ENCODE measurements at places on chromosomes 12 and 14.

DNA sequence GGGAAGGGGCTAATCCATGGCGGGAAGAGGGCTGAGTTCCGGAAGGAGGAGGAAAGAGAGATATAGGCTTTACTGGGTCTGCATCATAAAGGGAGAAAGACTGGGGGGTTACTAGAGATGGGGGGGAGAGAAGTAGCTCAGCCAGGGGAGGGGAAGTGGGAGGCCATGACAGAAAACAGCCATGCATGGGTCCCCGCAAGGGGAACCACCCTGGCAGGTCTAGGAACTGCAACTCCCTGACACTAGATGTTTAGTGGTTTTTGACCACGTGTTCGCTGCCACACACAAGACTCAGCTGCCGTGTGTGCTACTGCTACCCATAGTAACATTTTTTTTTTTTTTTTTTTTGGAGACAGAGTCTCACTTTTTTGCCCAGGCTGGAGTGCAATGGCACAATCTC is 145.0 kb downstream of the RIMBP2 start:
- DNase-seq = no peak

DNA sequence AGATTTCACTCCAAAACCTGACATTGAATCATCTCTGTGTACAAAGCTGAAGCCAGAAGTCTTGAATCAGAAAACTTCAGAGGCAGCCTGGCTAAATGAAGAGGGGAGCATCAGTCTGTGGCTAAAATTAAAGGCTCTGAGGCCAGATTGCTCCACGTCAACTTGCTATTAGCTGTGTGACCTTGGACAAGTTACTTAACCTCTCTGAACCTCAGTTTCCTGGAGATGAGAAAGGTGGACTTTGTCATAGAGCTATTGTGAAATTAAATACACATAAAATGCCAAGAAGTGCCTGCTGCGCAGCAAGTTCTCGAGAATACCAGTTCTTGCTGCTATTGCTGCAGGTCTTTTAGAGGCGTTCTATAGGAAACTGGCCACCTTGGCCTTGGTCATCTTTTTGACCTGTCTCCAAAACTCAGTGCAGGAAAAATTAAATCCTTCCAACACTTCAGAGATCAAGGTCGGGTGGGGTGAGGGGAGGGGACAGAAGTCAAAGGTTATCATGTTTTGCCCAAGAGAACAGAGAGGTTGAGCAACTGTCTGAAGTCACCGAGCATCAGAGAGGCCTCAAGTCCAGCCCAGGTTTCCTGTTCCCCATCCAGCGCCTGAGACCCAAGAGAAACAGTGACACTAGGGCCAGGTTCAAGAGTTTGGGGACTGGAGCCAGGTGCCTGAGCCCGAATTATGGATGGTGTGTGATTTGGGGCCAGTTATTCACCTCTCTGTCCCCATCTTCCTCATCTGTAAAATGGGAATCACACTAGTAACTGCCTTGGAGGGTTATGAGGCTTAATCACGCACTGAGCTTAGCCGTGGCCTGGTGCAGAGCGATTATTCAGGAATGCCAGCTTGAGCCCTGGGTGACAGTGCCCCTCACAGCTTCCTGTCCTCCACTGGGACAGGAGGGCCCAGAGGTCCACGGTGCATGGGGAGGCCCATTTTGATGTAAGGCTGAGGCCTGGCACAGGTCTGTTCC is 1.1 kb downstream of the SERPINA1 start:
- no peak for DNase-seq

GRCh38 chr12:77343291-77343690 is 277.9 kb upstream of the E2F7 start:
- DNase-seq = no peak

- no peak for DNase-seq
These were observed 11.4 kb upstream of the KTN1 start for GRCh38 chr14:55568618-55569017.

- DNase-seq = no peak
These were observed 180.3 kb upstream of the RTL1 start for GRCh38 chr14:101083564-101084435.

- DNase-seq = no peak
These were observed 71.3 kb downstream of the CHGA start for GRCh38 chr14:92994131-92994676.

DNA sequence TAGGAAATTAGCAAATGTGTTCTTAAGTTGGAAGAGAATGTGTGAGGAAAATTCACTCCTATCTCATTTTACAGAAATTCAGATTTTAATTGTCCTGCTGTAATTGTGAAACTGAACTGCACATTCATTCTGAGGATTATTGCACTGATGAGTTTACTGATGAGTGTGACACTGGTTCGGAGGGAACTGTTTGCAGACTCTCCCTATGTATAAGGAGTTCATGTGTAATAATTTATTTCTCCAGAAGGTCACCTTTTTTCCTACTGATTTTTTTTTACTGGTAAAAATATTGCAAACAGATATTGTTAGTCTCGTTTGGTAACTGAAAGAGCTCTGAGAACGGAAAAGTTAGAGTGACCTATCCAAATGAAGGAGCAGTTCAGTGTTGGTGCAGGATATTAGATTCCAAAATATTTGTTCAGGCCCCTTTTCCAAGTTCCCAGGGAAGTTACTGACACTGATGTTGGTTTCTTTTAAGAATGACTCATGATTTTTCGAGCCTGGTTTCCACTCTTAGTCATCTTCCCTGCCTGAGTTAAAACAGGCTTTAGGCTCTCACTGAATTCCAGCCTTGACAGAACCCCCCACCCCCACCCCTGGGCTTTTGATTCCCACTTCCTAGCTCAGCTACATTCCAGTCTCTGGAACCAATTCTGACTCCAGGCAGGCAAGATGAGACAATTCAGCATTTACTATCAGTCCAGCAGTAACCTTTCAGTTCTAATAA is 18.4 kb downstream of the ANO6 start:
- no peak for DNase-seq

GRCh38 chr12:48350249-48351021 is at the start of gene ZNF641:
Gene ZNF641 (minus strand): TSS chr12:48350919. CDS start chr12:48348090, 2,829 bp downstream.
- DNase-seq = peak; percentile 82

- no peak for DNase-seq
These were observed 615.4 kb upstream of the MIS18BP1 start for GRCh38 chr14:45868377-45868776.

- DNase-seq = no peak
These were observed 7.7 kb upstream of the NCKAP1L start for GRCh38 chr12:54489857-54490256.

- DNase-seq = no peak
These were observed 13.9 kb upstream of the DEGS2 start for GRCh38 chr14:100173353-100173752.

GRCh38 chr14:47447076-47447475 is 228.3 kb downstream of the MDGA2 start:
- no peak for DNase-seq

GRCh38 chr12:125434936-125435443 is 369.8 kb downstream of the AACS start:
- no peak for DNase-seq

DNA sequence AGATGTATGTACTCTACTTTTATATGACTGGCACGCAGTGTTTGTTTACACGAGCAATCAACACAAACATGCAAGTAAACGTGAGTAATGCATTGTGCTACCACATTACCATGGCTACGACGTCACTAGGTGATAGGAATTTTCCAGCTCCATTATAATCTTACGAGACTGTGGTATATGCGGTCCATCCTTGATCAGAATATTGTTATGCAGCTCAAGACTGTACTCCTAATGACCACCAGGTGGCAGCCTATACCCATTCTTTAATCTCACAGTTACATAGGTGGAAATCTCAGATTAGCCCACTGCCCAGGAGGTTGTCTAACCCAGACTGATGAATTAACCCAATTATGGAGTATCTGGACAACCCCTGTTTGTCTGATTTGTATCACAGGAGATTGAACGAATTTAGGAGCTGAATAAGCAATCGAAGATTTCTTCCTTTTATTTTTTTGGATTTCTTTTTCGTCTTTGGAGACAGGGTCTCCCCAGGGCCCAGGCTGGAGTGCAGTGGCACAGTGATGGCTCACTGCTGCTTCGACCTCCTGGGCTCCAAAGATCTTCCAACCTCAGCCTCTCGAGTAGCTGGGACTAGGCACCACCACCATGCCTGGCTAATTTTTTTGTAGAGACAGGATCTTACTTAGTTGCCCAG is 8.7 kb upstream of the TESPA1 start:
- DNase-seq = peak; percentile 73

DNA sequence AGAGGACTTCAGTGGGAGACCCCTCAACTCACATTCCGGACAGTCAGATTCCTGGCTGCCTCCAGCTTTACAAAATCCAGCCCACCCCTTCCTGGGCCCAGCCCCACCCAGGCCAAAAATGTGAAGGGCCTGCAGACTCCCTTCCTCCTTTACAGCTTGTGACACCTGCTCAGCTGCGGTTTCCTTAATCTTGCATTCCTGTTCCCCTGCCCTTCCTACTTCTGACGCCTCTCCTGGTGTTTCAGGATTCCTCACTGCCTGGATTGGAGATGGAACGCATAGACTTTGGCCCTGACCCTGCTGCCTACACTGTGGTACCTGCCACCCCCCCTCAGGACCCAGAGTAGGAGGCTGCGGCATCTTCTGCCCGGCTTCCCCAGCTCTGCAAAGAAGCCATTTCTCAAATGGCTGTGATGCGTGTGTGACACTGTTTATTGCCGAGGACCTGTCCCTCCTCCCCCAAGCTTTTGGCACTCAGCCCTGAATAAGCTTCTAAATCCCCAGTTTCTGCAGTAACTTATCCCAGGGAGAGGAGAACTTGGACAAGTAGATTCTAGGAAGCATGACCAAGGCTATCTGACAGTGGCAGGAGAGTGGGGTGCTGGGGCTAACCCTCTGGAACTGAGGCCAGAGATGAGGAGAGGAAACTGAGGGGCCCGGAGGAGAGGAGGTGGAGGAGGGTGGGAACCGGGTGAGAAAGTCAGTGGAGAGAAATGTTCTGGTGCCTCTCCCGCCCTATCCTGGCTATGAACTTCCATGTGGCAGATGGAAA is 24.9 kb upstream of the BCDIN3D start:
- DNase-seq = no peak

- no peak for DNase-seq
These were observed 133.0 kb downstream of the CPNE8 start for GRCh38 chr12:38772437-38772836.

- no peak for DNase-seq
These were observed 39.3 kb upstream of the SSTR1 start for GRCh38 chr14:38168416-38168815.

DNA sequence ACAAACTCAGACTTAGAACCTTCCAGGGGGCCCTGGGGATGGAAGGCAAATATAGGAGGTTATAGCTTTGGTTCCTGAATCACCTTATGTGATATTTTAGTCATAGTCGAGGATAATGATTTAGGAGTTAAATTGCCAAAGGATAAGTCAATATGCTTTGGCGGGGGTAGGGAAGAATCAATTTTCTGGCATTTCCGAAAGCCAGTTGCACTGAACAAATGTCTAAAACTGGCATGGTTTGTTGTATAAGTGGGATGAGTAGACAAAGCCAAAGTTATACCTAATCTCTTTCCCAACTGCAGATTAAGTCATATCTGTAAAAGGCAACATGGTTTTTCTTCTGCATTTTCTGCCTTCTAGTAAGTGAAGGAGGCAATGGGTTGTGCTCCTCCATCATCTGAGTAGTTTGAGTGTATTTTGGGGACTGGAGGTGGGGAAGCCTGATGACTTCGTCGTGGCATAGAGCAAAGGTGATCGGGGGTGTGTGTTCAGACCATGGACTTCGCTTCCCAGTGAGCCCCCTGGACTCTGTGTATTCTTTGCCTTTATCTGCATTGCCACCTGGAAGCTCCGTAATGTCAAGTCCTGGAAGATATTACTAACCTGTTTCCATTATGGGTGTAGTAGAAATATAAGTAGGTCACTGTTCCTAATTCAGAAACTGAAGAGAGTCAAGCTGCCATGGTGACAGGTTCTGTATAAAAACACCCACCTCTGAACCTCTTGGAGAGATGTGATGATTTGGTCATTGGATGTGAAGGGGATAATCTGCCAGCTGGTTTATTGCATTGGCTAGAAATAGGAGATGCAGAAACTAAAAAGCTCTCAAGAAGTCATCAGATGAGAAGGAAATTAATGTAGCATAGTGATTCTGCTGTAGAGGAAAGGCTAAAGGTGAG is 24.5 kb downstream of the PPFIBP1 start:
- no peak for DNase-seq

DNA sequence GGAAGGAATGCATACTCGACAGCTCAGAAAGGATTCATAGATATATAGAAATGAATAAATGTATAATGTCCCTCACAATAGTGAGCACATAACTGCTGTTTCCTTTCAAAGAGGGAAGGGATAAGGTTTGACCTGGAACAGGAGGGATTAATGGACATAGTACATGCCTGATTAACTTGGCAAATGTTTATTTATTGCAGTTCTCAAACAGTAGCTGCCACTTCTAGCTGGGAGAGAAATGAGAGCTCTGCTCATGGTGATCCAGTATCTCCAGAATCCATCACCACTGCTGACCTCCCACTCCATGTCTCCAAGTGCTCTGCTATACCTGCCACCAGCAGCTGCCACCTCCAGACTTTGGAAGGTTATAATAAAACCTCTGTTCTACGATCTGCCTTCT is 108.1 kb downstream of the LRIG3 start:
- DNase-seq = no peak

DNA sequence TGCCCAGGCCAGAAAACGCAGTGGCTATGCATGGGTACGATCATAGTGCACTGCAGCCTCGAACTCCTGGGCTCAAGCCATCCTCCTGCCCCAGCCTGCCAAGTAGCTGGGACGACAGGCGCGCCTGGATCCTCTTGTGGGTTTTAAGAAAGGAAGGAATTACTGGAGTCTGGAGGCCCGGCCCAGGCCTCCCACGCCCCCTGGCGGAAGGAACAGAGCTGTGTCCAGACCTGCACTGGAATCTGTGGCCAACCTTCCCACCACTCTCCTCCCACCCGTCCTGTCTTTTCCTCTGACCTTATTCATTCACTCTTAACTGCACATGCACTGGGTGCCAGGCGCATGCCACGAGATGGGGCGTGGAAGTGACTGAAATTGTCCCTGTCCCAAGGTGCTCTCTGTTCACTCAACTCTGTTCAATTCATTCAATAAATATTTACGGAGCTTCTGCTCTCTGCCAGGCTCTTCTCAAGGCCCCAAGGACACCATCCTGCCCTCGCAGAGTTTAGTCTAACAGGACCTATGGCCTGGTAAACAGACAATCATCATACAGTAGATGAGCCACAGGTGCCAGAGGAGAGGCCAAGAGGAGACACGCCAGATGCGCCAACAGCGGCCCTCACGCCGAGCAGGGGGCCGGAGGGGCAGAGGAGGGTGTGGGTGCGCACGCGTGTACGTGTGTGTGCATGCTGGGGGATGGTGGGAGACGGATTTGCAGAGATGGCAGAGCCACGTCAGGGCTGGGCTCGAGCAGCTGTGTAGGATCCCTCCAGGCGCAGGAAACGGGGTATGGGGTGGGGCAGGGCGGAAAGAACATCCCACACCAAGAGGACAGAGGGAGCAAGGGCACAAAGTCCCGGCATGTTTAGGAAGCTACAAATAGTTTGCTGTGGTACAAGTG is 13.7 kb upstream of the TMEM106C start:
- peak; percentile 25 for DNase-seq
